ENCODE measurements at places on chromosomes 5 and 9.

DNA sequence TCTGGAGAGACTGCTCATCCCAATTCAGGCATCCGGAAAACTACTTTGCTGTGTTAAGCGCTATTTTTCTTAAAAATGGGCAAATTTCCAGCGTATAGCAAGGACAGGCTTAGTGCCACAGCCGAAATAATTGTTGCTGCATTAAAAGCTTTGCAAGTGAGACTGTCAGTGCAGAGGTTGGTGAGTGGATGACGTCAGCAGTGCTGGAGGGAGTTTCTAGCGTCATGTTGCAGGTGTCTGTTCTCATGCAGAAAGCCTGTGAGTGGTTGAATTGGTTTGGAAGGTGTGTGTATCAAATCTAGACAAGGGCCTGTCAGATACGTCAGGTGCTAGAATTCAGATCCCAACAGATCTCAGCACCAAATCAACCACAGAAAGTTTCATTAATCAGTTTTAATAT lies 204.4 kb downstream of the TRIO start:
- no peak overlapping the region for H3K27ac ChIP-seq
- DNase-seq = no peak
- peaks cover 11% of the 10 kb centered on the region for H3K36me3 ChIP-seq
- no peak overlapping the region for H3K4me3 ChIP-seq

DNA sequence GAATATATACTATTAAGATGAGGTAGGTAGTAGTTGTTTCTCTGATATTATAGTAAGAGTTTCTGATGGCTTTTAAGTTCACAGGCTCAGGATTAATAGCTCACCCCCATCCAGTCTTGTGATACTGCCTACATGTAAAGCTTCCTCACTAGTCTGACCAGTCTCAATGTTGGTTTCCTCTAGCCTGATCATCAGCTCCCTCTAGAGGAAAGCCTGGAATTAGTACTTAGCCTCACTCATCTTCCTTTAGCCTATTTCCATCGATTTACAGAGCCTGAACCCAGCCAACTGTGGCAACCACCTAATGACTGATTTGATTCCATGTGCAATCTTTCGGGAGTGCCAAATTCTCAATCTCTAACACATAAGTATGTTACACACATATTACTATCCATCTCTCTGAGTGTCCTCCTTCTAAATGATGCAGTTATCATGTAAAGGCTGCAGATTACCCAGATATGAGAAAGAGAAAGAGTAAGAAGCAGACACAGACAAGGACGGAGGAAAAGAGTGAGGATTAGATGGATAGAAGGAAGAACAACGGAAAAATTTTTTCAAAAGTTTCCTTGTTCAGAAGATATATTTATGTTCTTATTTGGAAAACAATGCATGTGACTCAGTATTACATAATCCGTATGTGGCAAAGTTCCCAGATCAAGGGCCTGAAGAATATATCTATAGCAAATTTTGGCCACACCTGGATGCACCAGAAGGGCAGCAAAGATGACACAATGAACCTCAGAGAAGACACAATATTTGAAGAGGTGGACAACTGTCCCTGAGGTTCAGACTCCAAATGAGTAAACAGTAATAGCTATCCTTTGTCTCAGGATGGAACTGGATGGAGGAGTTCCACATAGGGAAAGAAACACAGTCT lies 333.7 kb downstream of the ELAVL2 start:
- H3K27me3 ChIP-seq = no peaks in the 10 kb centered on the region
- peaks cover 3% of the 10 kb centered on the region for H3K4me1 ChIP-seq
- H3K27ac ChIP-seq = no peak overlapping the region
- H3K4me3 ChIP-seq = no peak overlapping the region
- H3K36me3 ChIP-seq = no peaks in the 10 kb centered on the region

GRCh38 chr5:14110196-14110595 lies 32.9 kb upstream of the TRIO start:
- no peaks in the 10 kb centered on the region for H3K36me3 ChIP-seq
- DNase-seq = no peak
- H3K27me3 ChIP-seq = no peaks in the 10 kb centered on the region
- H3K27ac ChIP-seq = no peak overlapping the region
- peaks cover 41% of the 10 kb centered on the region for H3K4me1 ChIP-seq

GRCh38 chr5:68554571-68555279 lies 339.2 kb downstream of the PIK3R1 start:
- no peaks in the 10 kb centered on the region for H3K27me3 ChIP-seq
- H3K4me3 ChIP-seq = no peak overlapping the region
- DNase-seq = peak; percentile 29
- H3K4me1 ChIP-seq = no peaks in the 10 kb centered on the region

- H3K4me3 ChIP-seq = no peak overlapping the region
- no peaks in the 10 kb centered on the region for H3K36me3 ChIP-seq
- H3K4me1 ChIP-seq = peaks cover 7% of the 10 kb centered on the region
- H3K27me3 ChIP-seq = no peaks in the 10 kb centered on the region
- no peak for DNase-seq
Observed at GRCh38 chr9:115208501-115208900, 90.5 kb upstream of the TNC start.

GRCh38 chr5:32277798-32278197 lies 34.9 kb downstream of the MTMR12 start:
- peak overlapping the region; percentile 64 for H3K27ac ChIP-seq
- no peaks in the 10 kb centered on the region for H3K27me3 ChIP-seq
- H3K4me1 ChIP-seq = peaks cover 75% of the 10 kb centered on the region
- DNase-seq = no peak
- H3K36me3 ChIP-seq = peaks cover 21% of the 10 kb centered on the region

DNA sequence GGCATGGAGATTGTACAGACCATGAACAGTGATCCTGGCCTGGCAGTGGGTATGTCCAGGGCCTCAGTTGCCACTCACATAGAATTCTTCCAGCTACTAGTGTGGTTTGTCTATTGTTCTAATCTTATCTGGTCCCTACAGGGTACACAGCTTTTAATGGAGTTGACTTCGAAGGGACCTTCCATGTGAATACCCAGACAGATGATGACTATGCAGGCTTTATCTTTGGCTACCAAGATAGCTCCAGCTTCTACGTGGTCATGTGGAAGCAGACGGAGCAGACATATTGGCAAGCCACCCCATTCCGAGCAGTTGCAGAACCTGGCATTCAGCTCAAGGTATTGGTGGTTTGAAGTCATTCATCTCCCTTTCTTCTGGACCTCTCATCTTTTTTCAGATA lies 43.8 kb downstream of the THBS4 start:
- H3K27me3 ChIP-seq = no peaks in the 10 kb centered on the region
- no peak overlapping the region for H3K4me3 ChIP-seq
- H3K4me1 ChIP-seq = peaks cover 36% of the 10 kb centered on the region
- H3K27ac ChIP-seq = no peak overlapping the region
- DNase-seq = no peak
- H3K36me3 ChIP-seq = no peaks in the 10 kb centered on the region

DNA sequence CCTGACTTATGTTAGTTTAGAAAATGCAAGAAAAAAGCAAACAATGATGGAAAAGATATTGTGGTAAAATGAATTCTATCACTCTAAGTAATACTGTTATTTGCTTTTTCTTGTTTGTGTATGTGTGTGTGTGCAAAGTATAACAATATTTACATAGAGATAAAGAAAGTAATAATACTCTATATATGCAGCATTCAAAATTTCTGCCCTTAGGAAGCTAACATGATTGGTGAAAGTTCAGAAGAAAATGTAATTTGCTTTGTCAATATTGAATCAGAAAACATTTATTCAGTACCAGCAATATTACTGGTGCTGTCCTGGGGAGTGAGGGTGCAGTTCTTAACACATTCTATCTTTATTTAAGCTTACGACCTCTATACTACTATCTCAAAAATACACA lies 12.9 kb upstream of the PRDM9 start:
- no peaks in the 10 kb centered on the region for H3K4me1 ChIP-seq
- H3K27me3 ChIP-seq = no peaks in the 10 kb centered on the region
- no peaks in the 10 kb centered on the region for H3K36me3 ChIP-seq
- DNase-seq = no peak
- H3K27ac ChIP-seq = no peak overlapping the region

DNA sequence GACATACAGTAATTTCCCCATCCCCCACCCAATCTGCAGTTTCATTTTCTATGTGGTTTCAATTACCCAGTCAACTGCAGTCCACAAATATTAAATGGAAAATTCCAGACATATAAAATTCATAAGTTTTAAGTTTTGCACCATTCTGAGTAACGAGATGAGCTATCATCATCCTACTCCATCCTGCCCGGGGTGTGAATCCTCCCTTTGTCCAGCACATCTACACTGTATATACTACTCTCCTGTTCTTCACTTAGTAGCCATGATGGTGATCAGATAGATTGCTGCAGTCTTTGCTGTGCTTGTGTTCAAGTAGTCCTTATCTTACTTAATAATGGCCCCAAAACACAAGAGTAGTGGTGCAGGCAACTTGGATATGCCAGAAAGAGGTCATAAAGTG lies 11.3 kb downstream of the OXCT1 start:
- H3K4me3 ChIP-seq = no peak overlapping the region
- H3K27ac ChIP-seq = no peak overlapping the region
- H3K4me1 ChIP-seq = peaks cover 12% of the 10 kb centered on the region
- H3K36me3 ChIP-seq = peaks cover 58% of the 10 kb centered on the region

DNA sequence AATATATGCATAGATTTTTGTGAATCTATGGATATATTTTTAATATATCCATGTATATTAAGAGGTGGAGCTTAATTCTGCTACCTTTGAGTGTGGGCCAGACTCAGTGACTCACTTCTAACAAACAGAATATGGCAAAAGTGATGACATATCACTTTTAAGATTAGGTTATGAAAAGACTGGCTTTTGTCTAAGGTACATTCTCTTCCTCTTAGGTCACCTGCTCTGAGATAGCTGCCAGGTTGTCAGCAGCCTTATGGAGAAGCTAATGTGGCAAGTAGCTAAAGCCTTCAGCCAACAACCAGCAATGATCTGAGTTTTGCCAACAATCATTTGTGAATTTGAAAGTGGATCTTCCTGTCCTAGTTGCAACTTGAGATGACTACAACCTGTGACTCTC lies 83.8 kb downstream of the ANKRD31 start:
- no peaks in the 10 kb centered on the region for H3K4me1 ChIP-seq
- no peaks in the 10 kb centered on the region for H3K36me3 ChIP-seq
- H3K27me3 ChIP-seq = no peaks in the 10 kb centered on the region
- no peak for DNase-seq
- H3K27ac ChIP-seq = no peak overlapping the region

DNA sequence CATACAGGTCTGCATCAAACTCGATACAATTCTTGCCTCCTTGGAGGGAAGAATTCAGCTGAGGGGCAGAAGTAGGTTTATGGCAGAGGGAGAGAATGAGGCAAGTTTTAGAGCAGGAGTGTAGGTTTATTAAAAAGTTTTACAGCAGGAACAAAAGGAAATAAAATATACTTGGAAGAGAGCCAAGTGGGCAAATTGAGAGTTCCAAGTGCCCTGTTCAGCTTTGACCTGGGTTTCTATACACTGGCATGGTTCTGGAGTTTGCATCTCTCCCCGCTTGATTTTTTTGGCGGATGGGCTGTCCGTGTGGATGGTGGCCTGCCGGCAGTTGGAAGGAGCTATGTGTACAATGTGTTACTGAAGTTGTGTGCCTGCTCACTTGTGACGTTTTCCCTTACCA lies 116.1 kb downstream of the ALDH1A1 start:
- no peaks in the 10 kb centered on the region for H3K4me1 ChIP-seq
- DNase-seq = no peak
- H3K27ac ChIP-seq = no peak overlapping the region
- no peaks in the 10 kb centered on the region for H3K36me3 ChIP-seq
- H3K27me3 ChIP-seq = no peaks in the 10 kb centered on the region

GRCh38 chr5:113902917-113903660 lies 389.6 kb downstream of the YTHDC2 start:
- no peak for DNase-seq
- no peak overlapping the region for H3K4me3 ChIP-seq
- no peaks in the 10 kb centered on the region for H3K4me1 ChIP-seq
- no peak overlapping the region for H3K27ac ChIP-seq
- H3K36me3 ChIP-seq = no peaks in the 10 kb centered on the region

- no peak for DNase-seq
- H3K27ac ChIP-seq = no peak overlapping the region
- no peak overlapping the region for H3K4me3 ChIP-seq
- H3K27me3 ChIP-seq = no peaks in the 10 kb centered on the region
Observed at GRCh38 chr5:95519151-95519550, 35.6 kb downstream of the SKIC3 start.

GRCh38 chr5:16508730-16509531 lies 43.3 kb upstream of the ZNF622 start:
- no peaks in the 10 kb centered on the region for H3K27me3 ChIP-seq
- DNase-seq = peak; percentile 78
- H3K4me3 ChIP-seq = peak overlapping the region; percentile 65
- H3K36me3 ChIP-seq = no peaks in the 10 kb centered on the region
- peak overlapping the region; percentile 85 for H3K27ac ChIP-seq
- H3K4me1 ChIP-seq = peaks cover 30% of the 10 kb centered on the region

GRCh38 chr9:114225561-114226212 lies 70.3 kb downstream of the COL27A1 start:
- no peak overlapping the region for H3K4me3 ChIP-seq
- peaks cover 30% of the 10 kb centered on the region for H3K4me1 ChIP-seq
- no peak for DNase-seq
- H3K27me3 ChIP-seq = no peaks in the 10 kb centered on the region
- H3K27ac ChIP-seq = no peak overlapping the region

- H3K4me1 ChIP-seq = peaks cover 4% of the 10 kb centered on the region
- no peaks in the 10 kb centered on the region for H3K36me3 ChIP-seq
- H3K27me3 ChIP-seq = no peaks in the 10 kb centered on the region
- peak overlapping the region; percentile 45 for H3K27ac ChIP-seq
Observed at GRCh38 chr5:35854248-35854647, 2.4 kb upstream of the IL7R start.

GRCh38 chr5:84057211-84057610 lies 327.5 kb downstream of the EDIL3 start:
- H3K27me3 ChIP-seq = no peaks in the 10 kb centered on the region
- no peaks in the 10 kb centered on the region for H3K36me3 ChIP-seq
- H3K27ac ChIP-seq = no peak overlapping the region
- DNase-seq = no peak
- H3K4me3 ChIP-seq = no peak overlapping the region

- no peak overlapping the region for H3K27ac ChIP-seq
- no peaks in the 10 kb centered on the region for H3K36me3 ChIP-seq
- H3K4me1 ChIP-seq = no peaks in the 10 kb centered on the region
- DNase-seq = no peak
Observed at GRCh38 chr5:2381070-2381469, 370.4 kb downstream of the IRX2 start.

DNA sequence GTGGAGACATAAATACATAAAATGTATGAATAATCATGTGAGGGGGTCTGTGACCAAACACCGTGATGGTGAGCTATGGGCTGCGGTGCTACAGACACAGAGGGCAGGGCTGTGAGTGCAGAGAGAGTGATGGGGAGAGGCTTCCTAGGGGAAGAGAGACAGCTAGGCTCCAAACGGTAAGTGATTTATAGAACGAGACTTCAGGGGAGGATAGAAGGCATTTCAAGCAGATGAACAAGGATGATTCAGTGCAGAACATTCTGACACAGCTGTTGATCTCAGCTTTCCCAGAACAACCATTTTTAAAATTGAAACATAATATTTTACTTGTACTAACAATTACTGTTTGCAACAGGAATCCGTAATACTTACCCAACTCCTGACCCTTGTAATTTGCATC lies 100.7 kb downstream of the GAS1 start:
- H3K4me3 ChIP-seq = no peak overlapping the region
- H3K27me3 ChIP-seq = no peaks in the 10 kb centered on the region
- H3K27ac ChIP-seq = no peak overlapping the region

GRCh38 chr9:114321759-114322158 lies 1.1 kb upstream of the ORM1 start:
- no peak overlapping the region for H3K4me3 ChIP-seq
- no peak overlapping the region for H3K27ac ChIP-seq
- no peak for DNase-seq

GRCh38 chr5:159339460-159339859 lies 9.2 kb upstream of the IL12B start:
- H3K36me3 ChIP-seq = no peaks in the 10 kb centered on the region
- no peak overlapping the region for H3K27ac ChIP-seq
- no peaks in the 10 kb centered on the region for H3K27me3 ChIP-seq
- H3K4me1 ChIP-seq = peaks cover 10% of the 10 kb centered on the region
- DNase-seq = no peak
